ENCODE measurements at places on chromosomes 4 and X.

DNA sequence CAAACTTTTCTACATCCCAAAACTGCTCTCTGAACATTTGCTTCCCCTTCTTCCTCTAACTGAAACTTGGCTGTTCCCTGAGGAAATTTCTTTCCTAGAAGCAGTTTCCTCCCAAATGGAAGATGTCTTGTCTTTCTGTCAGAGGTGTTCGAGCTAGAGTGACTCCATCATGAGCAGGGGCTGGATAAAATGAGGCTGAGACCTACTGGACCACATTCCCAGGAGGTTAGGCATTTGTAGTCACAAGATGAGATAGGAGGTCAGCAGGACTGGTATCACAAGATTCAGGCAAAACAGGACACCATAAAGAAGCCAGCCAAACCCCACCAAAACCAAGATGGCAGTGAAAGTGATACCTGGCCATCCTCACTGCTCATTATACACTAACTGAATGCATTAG is 35.8 kb upstream of the PGRMC2 start:
- DNase-seq = no peak

DNA sequence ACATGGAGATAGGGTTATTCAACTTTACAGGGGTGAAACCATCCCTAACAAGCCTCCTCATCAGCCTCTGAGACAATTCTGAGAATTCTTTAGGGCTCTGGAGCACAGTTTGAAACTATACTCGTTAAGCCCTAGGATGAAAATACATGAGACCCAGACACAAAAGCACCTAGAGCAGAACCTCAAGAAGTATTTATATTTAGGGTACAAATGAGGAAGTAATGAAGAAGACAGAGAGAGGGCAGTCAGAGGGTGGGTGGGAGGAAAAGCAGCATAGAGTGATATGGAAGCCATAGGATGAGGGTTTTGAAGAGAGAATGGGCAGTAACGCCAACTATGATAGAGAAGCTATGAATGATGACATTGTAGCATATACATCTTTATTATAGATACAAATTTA is 250.3 kb downstream of the DCLK2 start:
- no peak for DNase-seq

- DNase-seq = no peak
Observed at GRCh38 chr4:15035159-15035558, 32.9 kb downstream of the CPEB2 start.

DNA sequence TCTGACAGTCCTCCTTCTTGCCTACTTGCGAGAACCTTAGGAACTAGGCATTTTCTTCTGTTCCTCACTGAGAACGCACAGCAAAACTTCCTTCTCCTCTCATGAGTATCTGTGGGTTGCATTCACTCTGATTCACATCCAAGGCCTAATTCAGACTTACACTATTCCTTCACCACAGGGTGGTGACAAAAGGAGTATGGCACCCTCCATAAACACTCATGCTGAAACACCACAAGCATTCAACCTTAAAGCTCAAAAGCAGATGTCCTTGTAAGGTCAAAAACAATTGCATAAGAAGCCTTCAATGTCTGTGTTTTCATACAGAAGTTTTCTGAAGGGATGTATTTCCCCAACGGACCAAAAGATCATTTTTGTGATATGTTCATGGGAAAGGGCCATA is 147.3 kb downstream of the CORIN start:
- no peak for DNase-seq

Data from lung (tissue), 17 donors.